Nephron progenitor cell (in vitro differentiated cells): ENCODE measurements at places on chromosomes 5 and 9.

GRCh38 chr5:176373100-176373818 lies 8.0 kb downstream of the ARL10 start:
- no peak overlapping the region for H3K27ac ChIP-seq
- peaks cover 29% of the 10 kb centered on the region for H3K36me3 ChIP-seq
- H3K4me3 ChIP-seq = no peak overlapping the region

- peaks cover 14% of the 10 kb centered on the region for H3K27me3 ChIP-seq
- DNase-seq = peak; percentile 31
- peaks cover 30% of the 10 kb centered on the region for H3K4me1 ChIP-seq
- no peak overlapping the region for H3K4me3 ChIP-seq
- H3K27ac ChIP-seq = peak overlapping the region; percentile 73
Measured at GRCh38 chr5:177980743-177981151, 15.3 kb downstream of the PROP1 start.

DNA sequence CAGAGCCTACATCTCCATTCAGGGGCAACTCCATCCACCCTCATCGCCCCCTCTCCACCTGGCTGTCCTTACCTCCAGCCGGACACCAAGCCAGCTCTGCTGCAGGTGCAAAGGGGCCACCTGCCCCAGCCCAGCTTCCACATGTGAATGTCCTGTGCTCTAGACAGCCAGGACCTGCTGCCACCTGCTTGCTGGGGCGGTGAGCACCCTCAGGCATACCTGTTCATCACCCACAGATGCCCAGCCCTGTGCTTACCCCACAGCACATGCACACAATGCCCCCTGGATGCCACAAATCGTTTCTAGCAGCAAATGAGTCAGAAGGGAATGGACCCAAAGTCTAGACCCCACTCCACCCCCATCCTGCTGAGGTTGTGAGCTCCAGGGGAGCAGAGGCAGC lies 13.3 kb upstream of the NKD2 start:
- H3K27ac ChIP-seq = no peak overlapping the region
- peaks cover 48% of the 10 kb centered on the region for H3K4me1 ChIP-seq
- DNase-seq = no peak
- no peak overlapping the region for H3K4me3 ChIP-seq
- peaks cover 6% of the 10 kb centered on the region for H3K27me3 ChIP-seq

GRCh38 chr5:58545912-58546311 lies 37.0 kb upstream of the RAB3C start:
- H3K4me3 ChIP-seq = no peak overlapping the region
- DNase-seq = no peak
- H3K36me3 ChIP-seq = no peaks in the 10 kb centered on the region
- peaks cover 9% of the 10 kb centered on the region for H3K4me1 ChIP-seq
- peaks cover 3% of the 10 kb centered on the region for H3K27me3 ChIP-seq
- no peak overlapping the region for H3K27ac ChIP-seq

DNA sequence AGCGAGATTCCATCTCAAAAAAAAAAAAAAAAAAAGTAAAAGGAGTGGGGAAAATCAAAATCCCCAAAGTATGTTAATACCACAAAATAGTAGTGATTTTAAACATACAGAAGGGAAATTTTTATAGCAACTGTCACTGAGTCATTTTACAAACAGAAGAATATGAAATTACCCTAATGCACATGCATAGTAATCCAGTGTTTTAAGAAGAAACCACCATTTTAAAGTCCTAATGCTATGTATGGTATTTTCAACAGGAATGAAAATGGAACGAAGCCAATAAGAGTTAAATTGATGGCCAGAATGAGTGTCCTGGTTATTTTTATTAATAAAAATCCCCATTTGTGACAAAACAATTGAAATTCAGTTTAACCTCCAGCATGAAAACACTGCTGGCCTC lies 26.7 kb upstream of the NXNL2 start:
- H3K4me3 ChIP-seq = no peak overlapping the region
- H3K4me1 ChIP-seq = peaks cover 18% of the 10 kb centered on the region
- no peak overlapping the region for H3K27ac ChIP-seq
- H3K36me3 ChIP-seq = peaks cover 9% of the 10 kb centered on the region
- no peak for DNase-seq
